ENCODE measurements at places on chromosomes 6 and 20.
A peak's percentile ranks its signal among the peaks of the same experiment; 100 is the strongest.

DNA sequence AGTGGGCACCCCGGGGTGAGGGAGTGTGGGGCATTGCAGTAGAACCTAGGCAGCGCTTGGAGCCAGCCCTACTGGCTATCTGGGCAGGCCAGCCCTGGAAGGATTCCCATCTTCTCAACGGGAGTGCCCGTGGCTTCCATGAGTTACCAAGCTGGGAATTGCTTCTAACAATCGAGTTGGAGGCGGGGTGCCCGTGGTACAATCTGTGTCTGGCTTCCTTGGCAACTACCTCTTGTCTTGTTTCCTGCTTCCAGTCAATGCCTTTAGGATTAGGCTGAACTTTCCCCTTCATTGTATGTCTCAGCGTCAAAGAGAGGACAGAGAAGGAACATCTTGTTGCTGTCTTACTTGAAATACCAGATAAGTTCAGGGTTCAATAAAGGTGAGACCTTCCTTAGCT lies 33.3 kb downstream of the PPP1R14C start:
- DNase-seq, result no peak

- DNase-seq, result no peak
Measured at GRCh38 chr6:161747506-161747905, 473.6 kb upstream of the AGPAT4 start.

- DNase-seq, result no peak
Measured at GRCh38 chr6:108777536-108777935, 70.7 kb upstream of the ARMC2 start.

DNA sequence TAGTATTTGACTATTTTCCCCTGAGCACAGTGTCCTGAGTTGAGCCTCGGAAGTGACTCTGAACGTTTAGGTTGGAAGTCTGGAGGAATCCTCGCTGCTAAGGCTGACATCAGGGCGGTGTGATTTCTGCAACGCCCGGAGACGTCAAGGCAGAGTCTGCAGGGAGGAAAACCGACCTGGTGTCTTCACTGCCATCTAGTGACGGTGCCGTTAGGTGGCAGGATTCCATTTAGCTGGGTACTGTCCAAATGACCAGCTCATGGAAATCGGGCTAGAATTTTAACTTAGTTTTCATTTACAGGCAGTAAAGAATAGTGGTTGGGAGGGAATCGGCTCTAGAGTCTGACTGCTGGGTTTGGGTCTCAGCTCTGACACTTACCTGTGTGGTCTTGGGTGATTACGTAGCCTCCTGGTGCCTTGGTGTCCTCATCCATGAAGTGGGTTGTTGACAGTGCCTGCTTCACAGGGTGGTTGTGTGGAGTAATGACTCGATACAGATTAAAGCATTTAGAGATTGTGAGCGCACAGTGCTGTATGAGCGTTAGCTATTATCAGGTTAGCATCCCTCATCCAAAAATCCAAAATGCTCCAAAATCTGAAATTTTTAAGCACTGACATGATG lies 35.0 kb downstream of the FOXF2 start:
- no peak for DNase-seq

DNA sequence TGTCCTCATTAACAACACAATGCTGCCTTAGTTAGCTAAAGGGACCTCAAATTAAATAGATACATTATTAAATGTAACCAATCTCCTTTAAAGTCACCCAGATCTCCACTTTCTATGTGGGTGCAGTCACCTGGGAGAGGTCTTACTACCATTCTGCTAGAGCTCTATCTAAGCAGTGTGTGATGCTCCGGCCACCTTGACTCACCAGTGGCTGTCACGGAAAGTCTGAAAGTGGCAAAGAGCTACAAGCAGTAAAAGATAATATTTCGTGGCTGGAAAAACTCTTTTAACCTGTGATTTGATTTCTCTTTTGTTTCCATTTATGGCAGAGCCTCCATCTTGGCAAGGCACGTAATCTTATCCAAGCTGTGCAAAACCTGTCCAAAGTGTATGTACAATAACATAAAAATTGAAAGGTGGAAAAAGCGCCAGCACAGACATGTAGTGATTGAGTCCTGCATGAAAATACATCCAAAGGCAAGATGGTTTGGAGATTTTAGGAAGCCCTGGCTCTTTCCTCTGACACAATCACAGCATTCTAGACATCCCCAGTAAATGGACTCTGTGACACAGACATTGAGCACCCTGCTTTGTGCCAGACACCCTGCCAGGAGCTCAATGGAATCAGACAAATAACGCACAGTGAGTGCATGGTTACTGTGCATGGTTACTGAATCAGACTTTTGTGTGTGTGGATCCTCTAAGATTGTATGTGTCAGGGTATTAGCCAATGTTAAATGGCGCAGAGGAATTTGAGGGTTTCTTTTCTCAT lies 116.6 kb downstream of the ADAT2 start:
- DNase-seq, result no peak

- peak; percentile 63 for DNase-seq
Measured at GRCh38 chr20:50169329-50169823, 15.9 kb upstream of the PEDS1 start.

DNA sequence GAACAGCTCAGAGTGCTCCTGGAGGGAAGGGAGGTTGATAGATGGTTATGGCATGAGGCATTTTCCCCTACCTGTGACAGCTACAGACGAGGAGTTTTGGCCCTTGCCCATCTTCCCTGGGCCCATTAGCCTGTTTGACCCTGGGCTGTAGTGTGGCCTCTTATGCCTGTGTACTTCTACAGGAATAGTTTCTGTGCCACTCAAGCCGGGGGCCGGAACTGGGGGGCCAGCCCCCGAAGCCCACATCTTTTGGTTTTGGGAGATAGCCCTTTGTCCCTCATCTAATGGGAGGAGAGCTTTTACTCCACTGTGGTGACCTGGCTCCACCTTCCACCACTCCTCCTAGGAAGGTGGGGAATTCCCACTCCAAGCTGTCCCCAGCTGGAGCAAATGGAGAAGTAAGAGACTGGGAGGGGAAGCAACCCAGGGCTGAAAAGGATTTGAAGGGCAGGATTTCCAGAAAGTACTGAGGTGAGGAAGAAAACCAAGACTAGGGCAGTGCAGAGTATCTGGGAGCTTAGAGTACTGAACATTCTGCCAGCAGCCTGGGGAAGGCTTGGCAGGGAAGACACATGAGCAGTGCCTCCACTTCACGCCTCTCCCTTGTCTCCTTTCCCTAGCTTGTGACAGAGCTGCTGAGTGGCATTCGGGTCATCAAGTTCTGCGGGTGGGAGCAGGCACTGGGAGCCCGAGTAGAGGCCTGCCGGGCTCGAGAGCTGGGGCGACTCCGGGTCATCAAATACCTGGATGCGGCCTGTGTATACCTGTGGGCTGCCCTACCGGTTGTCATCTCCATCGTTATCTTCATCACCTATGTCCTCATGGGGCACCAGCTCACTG lies 6.9 kb downstream of the ABCC10 start:
- no peak for DNase-seq

- DNase-seq, result no peak
Measured at GRCh38 chr6:125857846-125858245, 67.1 kb downstream of the NCOA7 start.

DNA sequence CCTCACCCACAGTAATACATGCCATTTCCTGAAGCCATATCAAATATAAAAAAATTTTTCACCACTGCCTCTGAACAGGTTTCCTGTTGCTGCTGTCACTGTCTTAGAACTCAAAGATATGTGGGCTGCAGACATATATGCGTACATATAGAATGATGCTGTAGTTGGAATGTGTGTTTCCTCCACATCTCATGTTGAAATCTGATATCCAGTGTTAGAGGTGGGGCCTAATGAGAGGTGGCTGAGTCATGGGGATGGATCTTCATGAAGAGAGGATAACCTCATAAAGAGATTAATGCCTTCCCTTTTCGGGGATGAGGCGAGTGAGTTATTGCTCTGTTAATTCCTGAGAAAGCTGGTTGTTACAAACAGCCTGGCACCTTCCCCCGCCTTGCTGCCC lies 7.7 kb upstream of the SCP2D1 start:
- DNase-seq, result no peak

- DNase-seq, result no peak
Measured at GRCh38 chr6:112109262-112109661, 21.9 kb downstream of the FAM229B start.

DNA sequence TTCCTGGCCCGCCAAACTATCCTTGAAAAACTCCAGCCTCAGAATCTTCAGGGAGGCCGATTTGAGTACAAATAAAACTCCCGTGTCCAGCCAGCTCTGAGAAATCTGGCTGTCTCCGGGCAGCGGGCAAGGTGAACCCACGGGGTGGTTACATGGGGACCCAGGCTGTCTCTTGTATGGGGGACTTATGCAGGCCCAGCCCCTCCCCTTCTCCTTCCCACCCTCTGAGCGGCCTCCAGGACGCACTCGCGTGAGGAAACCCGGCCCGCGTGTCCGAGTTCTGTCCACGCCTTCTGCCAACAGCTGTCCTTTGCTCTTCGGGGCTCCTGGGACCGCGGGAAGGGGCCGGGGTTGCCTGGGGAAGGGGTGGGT lies 36.3 kb upstream of the BLCAP start:
- no peak for DNase-seq

DNA sequence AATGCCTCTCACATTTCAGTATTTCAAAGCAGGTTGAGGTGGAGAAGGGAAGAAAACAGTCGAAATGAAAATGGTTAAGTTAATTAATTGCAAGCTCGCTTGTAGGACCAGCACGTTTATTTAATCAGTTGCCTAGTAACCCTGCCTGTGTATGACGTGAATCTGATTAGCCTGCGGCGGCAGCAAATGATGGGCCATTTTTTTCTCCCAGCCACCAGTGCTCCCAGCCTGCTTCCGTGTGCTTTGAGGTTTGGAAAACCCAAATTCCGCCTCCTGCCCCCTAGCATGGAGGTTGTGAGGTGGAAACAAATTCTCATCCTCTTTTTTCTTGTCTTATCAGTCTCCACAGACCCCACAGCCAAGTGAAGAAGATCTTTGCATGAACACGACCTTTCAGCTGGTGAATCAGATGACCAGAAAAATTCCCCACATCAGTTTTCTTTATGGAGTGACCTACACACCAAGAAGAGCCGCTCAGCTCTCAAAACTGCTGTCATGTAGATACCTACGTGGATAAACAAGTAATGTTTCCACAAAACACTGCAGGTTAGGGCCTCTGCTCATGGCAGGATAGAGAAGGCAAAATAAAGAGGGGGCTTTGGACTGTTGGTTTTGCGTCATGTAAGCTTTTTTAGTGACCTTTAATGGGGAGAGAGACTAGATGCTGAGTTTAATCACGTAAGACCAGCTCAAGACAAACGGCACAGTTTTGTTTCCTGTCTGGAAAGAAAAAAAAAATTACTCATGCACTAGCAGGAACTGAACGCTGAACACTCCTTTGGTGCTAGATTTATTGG lies 572.9 kb upstream of the NOX3 start:
- no peak for DNase-seq

- no peak for DNase-seq
Measured at GRCh38 chr6:139812939-139813338, 438.5 kb upstream of the CITED2 start.

- DNase-seq, result no peak
Measured at GRCh38 chr6:90220273-90220672, 76.4 kb downstream of the BACH2 start.

All from kidney glomerular epithelial cell (primary cell).